ENCODE measurements at places on chromosomes 13 and 19.

GRCh38 chr13:40644838-40645604, 21.4 kb downstream of the FOXO1 start:
- DNase-seq: no peak

DNA sequence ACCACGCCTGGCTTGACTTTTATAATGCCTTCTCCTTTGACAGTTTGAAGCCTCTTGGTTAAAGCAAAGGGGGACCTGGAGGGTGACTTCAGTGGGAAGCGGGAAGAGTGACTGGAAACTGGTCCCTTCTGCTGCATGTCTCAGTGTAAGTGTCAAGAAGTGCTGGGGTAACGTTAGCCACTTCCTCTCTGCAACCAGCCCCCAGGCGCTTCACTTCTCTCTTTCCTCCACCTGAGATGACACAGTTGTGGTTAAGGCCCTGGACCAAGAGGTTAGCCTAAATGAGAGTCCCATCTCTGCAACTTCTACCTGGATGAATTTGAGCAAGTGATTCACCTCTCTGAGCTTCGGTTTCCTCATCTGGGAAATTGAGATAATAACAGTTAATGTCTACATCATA, 16.3 kb downstream of the LEUTX start:
- DNase-seq: no peak

- no peak for DNase-seq
Measured at GRCh38 chr13:40812724-40813445, 23.5 kb downstream of the SLC25A15 start.

GRCh38 chr19:3466635-3467034, 13.7 kb downstream of the SMIM24 start:
- no peak for DNase-seq

DNA sequence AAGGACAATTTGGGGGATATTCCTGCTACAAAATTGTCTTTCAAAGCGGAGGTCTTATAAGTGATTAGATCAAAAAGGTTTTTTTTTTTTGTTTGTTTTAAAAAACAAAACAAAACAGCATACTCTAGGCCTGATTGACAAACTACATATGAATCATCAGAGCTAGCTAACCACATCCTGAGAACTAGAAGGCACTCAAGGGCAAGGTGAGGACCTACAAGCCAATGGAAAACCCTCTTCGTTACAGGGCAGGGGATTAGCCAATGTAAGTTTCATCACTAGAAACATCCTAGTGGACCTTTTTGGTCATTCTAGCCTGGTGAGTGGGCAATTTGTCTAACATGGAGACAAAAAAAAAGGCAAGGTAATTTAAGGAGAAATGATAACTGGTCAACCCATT, 428.6 kb downstream of the RFC3 start:
- DNase-seq: no peak

All from activated T-helper 1 cell treated with anti-CD3 and anti-CD28 coated beads, Interleukin-2, amount 50 U/mL, for 16 hours (primary cell).